ENCODE measurements at places on chromosomes 7 and 10. TPM values are rescaled to one million over a fixed set of nuclear protein-coding genes. Genes with fewer than 3 reads are reported as not detected.

DNA sequence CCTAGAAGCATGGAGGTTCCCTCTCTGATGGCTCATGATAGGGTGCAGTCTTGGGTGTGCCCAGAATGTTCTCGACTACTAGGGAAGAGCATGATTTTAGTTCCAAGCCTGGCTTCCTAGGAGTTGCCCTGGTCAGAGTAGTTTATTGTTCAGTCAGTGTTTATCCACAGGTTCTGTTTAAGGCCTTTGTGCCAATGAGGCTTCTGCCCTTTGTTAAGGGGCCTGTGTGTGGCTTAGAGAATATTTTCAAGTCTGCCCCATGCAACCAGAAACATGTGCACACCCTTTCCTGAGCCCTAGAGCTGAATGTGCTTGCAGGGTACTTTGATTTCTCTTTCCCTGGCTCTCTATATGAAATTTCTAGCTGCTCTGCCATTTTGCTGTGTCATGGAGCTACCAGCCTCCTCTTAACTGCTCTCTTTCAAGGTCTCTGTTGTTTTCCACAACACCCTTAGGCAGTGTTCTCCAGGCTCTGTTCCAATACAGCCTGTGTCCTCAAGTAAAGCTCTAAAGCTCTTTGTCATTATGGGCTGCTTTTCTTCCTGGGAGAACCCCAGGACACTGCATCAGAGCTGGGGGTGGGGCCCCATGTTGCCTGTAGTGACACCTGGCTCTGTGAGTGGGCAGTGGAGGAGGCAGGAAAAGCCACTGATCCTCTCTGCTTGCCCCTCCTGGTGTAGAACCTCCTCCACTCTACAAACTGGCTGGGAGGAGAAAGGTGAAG lies 34.1 kb upstream of the TSPAN33 start:
- no peak overlapping the region for H3K27ac ChIP-seq
- no peak for DNase-seq
- no peaks in the 10 kb centered on the region for H3K36me3 ChIP-seq
- H3K4me3 ChIP-seq: no peak overlapping the region

DNA sequence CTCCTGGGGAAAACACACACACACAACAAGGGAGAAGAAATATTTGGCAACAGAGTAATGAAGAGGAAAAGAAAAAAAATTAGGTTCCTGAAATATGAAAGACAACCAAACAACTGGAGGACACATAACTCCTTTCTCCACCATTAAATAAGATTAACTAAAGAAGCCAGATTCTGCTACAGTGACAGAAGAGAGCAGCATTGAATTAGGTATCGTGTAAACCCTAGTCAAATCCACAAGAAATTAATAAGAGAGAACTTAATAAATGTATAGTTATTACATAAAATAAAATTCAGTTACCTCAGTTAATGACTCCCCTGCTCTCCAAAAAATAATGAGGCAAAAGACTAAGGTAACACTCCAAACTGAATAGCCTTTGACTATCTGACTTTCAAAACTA lies 306.7 kb downstream of the CRPPA start:
- H3K27ac ChIP-seq: no peak overlapping the region
- H3K4me3 ChIP-seq: no peak overlapping the region
- no peaks in the 10 kb centered on the region for H3K27me3 ChIP-seq
- no peak for DNase-seq

GRCh38 chr10:13271552-13272163 lies 28.2 kb downstream of the PHYH start:
- H3K36me3 ChIP-seq: no peaks in the 10 kb centered on the region
- H3K27ac ChIP-seq: peak overlapping the region; percentile 15
- no peak for DNase-seq
- no peaks in the 10 kb centered on the region for H3K27me3 ChIP-seq
- peaks cover 8% of the 10 kb centered on the region for H3K4me1 ChIP-seq
- H3K4me3 ChIP-seq: peak overlapping the region; percentile 33

GRCh38 chr7:113548561-113548960 lies 370.2 kb downstream of the PPP1R3A start:
- H3K36me3 ChIP-seq: no peaks in the 10 kb centered on the region
- H3K4me3 ChIP-seq: no peak overlapping the region
- no peaks in the 10 kb centered on the region for H3K4me1 ChIP-seq
- no peak overlapping the region for H3K27ac ChIP-seq
- DNase-seq: no peak

DNA sequence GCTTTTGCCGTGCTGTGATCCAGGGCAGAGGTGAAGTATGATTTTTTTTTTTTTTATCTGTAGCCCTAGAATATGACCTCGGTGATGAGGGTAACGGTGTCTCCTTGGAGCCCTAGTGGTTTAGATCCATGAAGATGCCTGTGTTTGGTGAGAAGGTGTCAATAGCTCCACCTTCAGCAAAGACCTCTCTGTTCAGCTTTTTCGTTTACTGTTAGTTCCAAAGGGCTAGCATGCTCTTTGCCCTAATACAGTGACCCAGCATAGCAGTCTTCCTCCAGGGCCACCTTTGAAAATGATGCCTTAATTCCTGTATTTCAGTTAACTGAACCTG lies 746 bp upstream of the MRPS16 start:
- peaks cover 7% of the 10 kb centered on the region for H3K4me1 ChIP-seq
- peak overlapping the region; percentile 89 for H3K4me3 ChIP-seq
- H3K36me3 ChIP-seq: peaks cover 11% of the 10 kb centered on the region
- H3K27ac ChIP-seq: peak overlapping the region; percentile 92
- no peaks in the 10 kb centered on the region for H3K27me3 ChIP-seq

- DNase-seq: no peak
- peak overlapping the region; percentile 80 for H3K27ac ChIP-seq
- peaks cover 9% of the 10 kb centered on the region for H3K36me3 ChIP-seq
- H3K4me3 ChIP-seq: no peak overlapping the region
- no peaks in the 10 kb centered on the region for H3K27me3 ChIP-seq
- peaks cover 66% of the 10 kb centered on the region for H3K4me1 ChIP-seq
Observed at GRCh38 chr10:103621783-103622125, 128.2 kb downstream of the NEURL1 start.

- no peak overlapping the region for H3K4me3 ChIP-seq
- H3K4me1 ChIP-seq: no peaks in the 10 kb centered on the region
- DNase-seq: peak; percentile 35
Observed at GRCh38 chr10:47094126-47094525, 182.9 kb downstream of the PTPN20 start.

DNA sequence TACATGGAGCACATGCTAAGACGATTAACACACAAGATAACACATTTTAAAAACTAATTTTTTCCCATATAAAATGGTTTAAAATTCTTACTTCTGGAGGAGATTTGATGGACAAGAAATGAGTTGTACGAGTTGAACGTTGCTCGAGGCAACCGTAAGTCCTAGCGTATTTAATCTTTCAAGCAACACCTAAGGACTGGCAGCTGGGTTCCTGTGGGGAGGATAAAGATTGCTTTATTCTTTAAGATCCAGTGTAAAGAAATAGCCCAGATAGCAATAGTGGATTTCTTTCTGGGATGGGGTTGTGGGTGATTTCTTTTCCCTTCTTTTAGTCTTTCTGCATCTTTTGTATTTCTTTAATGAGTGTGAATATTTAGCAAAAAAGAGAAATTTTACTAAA lies 9.8 kb downstream of the TBXAS1 start:
- H3K4me3 ChIP-seq: no peak overlapping the region
- H3K27ac ChIP-seq: no peak overlapping the region
- no peaks in the 10 kb centered on the region for H3K4me1 ChIP-seq
- no peaks in the 10 kb centered on the region for H3K36me3 ChIP-seq

DNA sequence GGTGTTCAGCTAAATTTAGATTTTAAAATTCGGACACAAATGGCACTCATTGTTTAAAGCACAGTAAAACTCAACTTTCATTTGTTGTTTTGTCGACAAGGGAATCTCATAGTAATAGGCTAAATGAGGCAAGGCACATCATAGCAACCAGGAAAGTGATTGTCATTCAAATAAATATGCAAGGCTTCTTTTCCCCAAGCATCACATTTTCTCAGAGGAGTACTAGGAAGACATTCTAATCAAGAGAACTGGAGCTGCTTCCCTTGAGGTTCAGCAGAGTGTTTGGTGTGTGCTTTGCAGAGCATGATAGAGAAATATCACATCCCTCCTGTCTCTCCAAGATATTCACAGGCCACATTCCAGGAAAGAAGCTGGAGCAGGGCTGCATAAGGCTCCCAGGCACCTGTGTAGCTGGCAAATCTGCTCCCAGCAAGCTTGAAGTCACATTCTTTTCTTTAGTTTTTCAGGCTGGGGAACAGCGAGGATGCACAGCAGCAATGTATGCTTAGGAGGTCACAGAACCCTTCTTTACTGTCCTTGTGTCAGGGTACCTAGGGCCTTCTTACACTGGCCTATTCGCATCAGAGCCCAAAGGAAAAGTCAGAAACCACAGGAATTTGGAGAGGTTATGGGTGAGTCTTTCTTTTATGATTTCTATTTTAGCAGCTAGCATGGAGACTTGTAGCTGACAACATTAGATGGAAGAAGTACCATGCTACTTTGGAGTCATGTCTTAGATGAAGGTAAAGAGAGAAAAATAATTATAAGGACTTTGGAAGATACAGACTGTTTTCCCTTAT lies 95.9 kb upstream of the HDAC9 start:
- no peak overlapping the region for H3K27ac ChIP-seq
- DNase-seq: no peak
- H3K36me3 ChIP-seq: no peaks in the 10 kb centered on the region
- no peaks in the 10 kb centered on the region for H3K4me1 ChIP-seq

- H3K27ac ChIP-seq: no peak overlapping the region
- no peaks in the 10 kb centered on the region for H3K4me1 ChIP-seq
- no peaks in the 10 kb centered on the region for H3K36me3 ChIP-seq
- no peak overlapping the region for H3K4me3 ChIP-seq
Observed at GRCh38 chr7:132292803-132293202, 283.5 kb downstream of the PLXNA4 start.

DNA sequence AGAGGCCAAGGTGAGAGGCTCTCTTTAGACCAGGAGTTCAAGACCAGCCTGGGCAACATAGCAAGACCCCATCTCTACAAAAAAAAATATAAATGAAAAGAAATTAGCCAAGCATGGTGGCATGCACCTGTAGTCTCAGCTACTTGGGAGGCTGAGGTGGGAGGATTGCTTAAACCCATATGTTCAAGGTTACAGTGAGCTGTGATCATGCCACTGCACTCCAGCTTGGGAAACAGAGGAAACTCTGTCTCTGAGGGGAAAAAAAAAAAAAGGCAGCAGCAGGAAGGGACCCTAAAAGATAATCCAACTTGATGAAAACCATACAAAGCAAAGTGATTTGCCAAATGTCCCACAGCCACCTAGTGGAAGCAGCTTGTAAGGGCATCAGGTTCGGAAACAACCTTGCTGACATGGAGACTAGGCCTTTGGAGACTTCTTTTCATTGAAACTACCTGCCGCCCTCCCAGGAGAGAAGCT lies 15.6 kb upstream of the PBLD start:
- H3K4me3 ChIP-seq: no peak overlapping the region
- no peak for DNase-seq
- H3K36me3 ChIP-seq: peaks cover 48% of the 10 kb centered on the region
- H3K4me1 ChIP-seq: no peaks in the 10 kb centered on the region

DNA sequence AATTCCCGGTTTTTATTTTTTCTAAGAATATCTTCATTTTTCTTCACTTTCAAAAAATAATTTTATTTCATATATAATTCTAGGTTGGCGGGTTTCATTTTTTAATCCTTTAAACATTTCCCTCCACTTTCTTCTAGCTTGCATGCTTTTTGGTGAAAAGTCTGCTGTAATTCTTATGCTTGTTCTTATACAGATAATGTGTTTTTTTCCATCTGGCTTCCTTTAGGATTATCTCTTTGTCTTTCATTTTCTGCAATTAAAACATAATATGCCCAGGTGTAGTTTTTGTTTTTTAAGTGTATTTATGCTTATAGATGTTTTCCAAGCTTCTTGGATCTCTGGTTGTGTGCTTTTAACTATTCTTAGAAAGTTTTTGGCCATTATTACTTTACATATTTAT lies 341.3 kb upstream of the SEMA3C start:
- H3K36me3 ChIP-seq: no peaks in the 10 kb centered on the region
- DNase-seq: no peak
- H3K27ac ChIP-seq: no peak overlapping the region
- H3K4me3 ChIP-seq: no peak overlapping the region
- no peaks in the 10 kb centered on the region for H3K4me1 ChIP-seq

- H3K36me3 ChIP-seq: no peaks in the 10 kb centered on the region
- H3K4me3 ChIP-seq: no peak overlapping the region
- DNase-seq: no peak
Observed at GRCh38 chr10:49365675-49366415, 30.0 kb downstream of the DRGX start.

- DNase-seq: no peak
- no peaks in the 10 kb centered on the region for H3K36me3 ChIP-seq
- H3K4me3 ChIP-seq: no peak overlapping the region
- no peaks in the 10 kb centered on the region for H3K27me3 ChIP-seq
- H3K4me1 ChIP-seq: no peaks in the 10 kb centered on the region
Observed at GRCh38 chr7:111852081-111852480, 289.8 kb upstream of the IMMP2L start.

- H3K4me3 ChIP-seq: no peak overlapping the region
- no peaks in the 10 kb centered on the region for H3K36me3 ChIP-seq
- H3K27ac ChIP-seq: no peak overlapping the region
- no peaks in the 10 kb centered on the region for H3K4me1 ChIP-seq
- H3K27me3 ChIP-seq: no peaks in the 10 kb centered on the region
- no peak for DNase-seq
Observed at GRCh38 chr7:26525398-26526264, 234.0 kb downstream of the SNX10 start.

DNA sequence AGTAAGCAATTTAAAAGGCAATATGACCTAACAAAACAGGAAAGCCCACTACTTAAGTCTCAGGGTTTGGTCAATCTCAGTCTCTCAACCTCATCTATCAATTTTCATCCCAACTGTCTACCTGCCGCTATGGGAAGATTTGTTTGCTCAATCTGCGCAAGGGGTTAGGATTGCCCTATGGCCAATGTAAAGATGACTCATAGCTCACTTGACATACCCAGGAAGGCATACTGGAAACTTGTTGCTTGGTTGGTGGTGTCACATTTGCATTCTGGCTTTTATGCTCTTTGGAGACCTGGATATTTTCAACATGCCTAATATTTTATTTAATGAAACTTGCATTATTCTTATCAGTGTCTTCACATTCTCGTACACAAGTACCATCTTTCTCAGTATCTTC lies 78.1 kb upstream of the TMEM196 start:
- H3K27me3 ChIP-seq: no peaks in the 10 kb centered on the region
- H3K27ac ChIP-seq: no peak overlapping the region
- DNase-seq: no peak
- H3K4me1 ChIP-seq: no peaks in the 10 kb centered on the region

- H3K4me1 ChIP-seq: no peaks in the 10 kb centered on the region
- DNase-seq: no peak
- no peak overlapping the region for H3K4me3 ChIP-seq
Observed at GRCh38 chr10:60714233-60714632, 64.0 kb upstream of the CDK1 start.

GRCh38 chr10:93255546-93255945 lies 181.9 kb downstream of the CYP26A1 start:
- H3K4me3 ChIP-seq: no peak overlapping the region
- no peaks in the 10 kb centered on the region for H3K36me3 ChIP-seq
- no peaks in the 10 kb centered on the region for H3K27me3 ChIP-seq
- H3K4me1 ChIP-seq: no peaks in the 10 kb centered on the region

GRCh38 chr10:13414137-13414536 lies 66.0 kb upstream of the SEPHS1 start:
- DNase-seq: no peak
- H3K4me3 ChIP-seq: no peak overlapping the region
- no peaks in the 10 kb centered on the region for H3K27me3 ChIP-seq
- H3K27ac ChIP-seq: no peak overlapping the region
- no peaks in the 10 kb centered on the region for H3K4me1 ChIP-seq

The PHYHIPL gene
- not detected for total RNA-seq

The MRC1 gene
- 15.1 TPM for total RNA-seq

The LIPK gene
- total RNA-seq: not detected

The VSTM4 gene
- 17.7 TPM for total RNA-seq

The PAPSS2 gene
- 14.8 TPM for total RNA-seq

The HMX3 gene
- not detected for total RNA-seq

Measured in ascending aorta (tissue), 2 donors.